ENCODE measurements at places on chromosomes 7 and 10.

GRCh38 chr10:70901276-70901878 is 13.0 kb upstream of the PCBD1 start:
- no peak for DNase-seq

- no peak for DNase-seq
Measured at GRCh38 chr10:21668831-21669230, 134.8 kb downstream of the MLLT10 start.

- no peak for DNase-seq
Measured at GRCh38 chr7:18626717-18627116, 131.2 kb downstream of the HDAC9 start.

DNA sequence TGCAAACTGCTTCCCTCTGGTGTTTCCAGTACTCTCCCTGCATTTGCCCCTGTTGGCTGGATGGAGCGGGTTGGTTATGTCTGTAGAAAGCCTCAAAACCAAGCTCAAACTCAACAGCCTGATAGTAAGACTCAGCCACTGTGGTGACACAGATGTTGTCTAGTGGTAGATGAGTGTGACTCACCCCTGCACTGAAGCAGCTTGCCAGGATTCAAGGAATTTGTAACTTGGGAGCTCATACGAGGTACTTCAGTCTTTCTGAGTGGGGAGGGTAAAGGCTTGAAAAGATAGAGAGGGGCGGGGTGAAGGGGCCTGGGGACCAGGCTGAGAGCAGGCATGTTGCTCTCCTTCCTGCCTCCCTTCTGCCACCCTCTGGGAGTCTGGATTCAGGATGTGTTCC is 22.9 kb upstream of the AQP1 start:
- peak; percentile 58 for DNase-seq

GRCh38 chr7:91180746-91181145 is 83.5 kb upstream of the FZD1 start:
- DNase-seq, result no peak

DNA sequence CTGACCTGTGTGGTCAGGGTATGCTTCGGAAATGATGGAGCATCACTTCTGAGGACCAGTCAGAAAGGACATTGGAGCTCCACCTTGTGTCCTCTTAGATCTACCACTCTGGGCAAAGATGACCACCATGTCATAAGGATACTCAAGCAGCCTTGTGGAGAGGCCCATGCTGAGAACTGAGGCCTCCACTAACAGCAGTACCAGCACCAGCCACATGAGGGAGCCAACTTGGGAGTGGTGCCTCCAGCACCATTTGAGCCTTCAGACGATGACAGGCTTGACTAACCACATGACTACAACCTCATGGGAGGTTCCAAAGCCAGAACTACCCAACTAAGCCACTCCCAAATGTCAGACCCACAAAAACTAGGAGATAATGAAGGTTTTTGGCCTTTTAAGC is 116.0 kb downstream of the NPTX2 start:
- DNase-seq, result no peak

DNA sequence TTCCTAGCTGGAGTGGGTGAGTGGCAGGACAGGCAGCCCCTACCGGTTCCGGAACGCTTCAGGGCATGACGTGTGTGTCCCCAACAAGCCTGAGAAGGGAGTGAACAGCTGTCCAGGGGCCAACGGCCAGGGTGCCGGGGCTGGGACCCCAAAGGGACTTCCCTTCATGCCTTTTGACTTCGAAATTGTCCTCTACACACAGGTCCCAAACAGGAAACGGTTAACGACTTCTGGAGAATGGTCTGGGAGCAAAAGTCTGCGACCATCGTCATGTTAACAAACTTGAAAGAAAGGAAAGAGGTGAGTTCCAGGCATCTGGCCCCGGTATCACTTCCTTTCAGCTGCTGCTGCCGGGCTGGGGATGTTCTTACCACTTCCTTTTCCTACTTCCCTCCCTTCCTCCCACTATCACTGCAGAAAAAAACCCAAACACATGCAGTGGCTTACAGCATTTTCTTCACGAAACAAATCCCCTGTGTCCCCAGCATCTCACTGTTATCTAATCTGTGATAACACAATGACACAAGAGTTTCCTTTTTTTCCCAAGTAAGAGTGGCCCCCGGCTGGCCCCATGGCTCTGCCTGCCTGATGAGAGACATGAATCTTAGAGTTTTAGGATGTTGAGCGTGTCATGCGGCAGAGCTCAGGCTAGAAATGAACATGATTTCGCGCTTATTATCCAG is 63.2 kb downstream of the MKI67 start:
- DNase-seq, result no peak

DNA sequence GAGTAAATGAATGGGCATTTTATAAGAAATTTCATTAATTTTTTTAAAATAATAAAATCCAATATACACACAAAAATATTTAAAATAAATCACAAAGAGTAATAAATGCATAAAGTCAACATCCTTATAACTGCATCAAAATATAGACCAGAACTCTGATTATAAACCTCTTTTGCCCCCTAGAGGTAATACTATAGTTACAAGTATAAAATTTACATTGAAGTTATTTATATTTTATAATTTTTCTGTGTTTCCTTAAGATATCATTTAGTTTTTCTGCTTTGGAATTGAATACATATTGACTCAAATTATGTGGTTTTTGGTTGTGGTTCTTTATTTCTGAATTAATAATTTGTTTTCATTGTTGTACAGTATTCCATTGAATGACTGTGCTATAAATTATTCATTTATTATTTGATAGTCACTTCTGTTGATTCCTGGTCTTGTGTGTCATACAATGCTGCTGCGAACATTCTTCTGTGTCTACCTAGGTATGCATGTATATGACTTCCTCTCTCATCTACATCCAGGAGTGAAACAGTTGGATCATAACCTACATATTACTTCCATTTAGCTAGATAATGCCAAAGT is 673.6 kb downstream of the IPMK start:
- DNase-seq, result no peak

DNA sequence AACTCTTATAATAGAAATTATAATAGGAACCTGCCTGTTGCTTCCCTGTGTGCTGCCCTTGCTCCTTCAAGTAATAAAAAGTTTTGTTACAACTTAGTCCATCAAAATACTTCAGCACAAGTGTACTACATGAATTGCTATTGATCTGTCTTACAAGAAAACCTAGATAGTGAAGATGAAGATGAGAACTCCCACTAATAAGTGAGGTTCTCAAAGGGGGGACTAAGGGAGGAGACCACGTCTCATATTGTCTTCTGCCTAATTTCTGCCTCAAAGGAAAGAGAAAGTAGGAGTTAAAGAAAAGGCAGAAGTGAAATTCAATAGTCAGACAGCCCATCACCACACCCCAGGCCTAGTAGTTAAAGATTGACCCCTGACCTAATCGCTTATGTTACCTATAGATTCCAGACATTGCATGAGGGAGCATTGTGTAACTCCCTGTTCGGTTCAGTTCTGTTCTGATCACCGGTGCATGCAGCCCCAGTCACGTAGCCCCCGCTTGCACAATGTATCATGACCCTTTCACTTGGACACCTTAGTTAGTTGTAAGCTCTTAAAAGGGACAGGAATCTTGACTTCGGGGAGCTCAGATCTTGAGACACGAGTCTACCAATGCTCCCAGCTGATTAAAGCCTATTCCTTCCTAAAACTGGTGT is 18.2 kb upstream of the CHST3 start:
- DNase-seq, result no peak

GRCh38 chr10:99569253-99569939 is 36.7 kb downstream of the NKX2-3 start:
- DNase-seq, result no peak

GRCh38 chr10:1003884-1004670 is 15.8 kb downstream of the GTPBP4 start:
- DNase-seq, result no peak

- no peak for DNase-seq
Measured at GRCh38 chr10:79380125-79380945, 33.1 kb downstream of the PPIF start.

DNA sequence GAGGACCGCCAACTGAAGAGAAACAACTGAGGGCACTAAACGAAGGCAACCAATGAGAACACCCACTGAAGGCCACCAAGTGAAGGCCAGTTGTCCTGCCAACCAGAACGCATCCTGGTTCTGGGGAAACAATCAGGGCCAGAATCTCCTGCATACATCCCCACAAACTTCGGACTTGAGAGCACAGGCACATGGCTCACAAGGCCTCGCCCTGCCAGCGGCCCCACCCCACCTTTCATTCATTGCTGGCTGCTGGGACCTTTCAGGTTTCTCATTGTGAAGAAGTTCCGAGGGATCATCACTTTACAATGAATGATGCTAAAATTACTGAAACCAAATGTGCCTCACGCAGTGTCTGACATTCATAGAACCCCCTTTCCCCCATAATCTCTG is 79.2 kb upstream of the ABI1 start:
- no peak for DNase-seq

DNA sequence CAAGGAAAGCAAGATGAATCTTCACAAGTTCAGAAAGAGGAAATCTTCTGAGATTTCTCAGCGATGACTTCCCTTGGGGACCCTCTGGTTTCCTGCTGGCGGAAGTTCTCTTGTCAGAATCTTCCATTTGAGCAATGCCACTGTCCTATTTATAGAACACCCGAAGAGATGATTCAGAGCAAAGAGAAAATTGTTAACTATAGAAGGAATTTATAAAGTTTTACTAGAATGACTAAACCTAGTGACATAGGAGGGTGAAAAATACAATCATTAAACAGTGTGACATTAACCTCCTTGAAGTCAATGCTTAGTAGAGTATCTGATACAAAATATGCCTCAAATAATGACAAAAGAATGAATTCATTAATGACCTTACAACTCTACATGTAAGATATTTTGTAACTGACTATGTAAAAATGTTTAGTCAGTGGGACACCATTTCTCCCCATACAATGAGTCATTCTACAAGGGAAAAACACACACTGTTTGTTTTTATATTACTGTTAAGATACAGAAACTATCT is 206.5 kb upstream of the CNTNAP2 start:
- DNase-seq, result no peak

- no peak for DNase-seq
Measured at GRCh38 chr7:126487728-126488442, 764.9 kb downstream of the GRM8 start.

DNA sequence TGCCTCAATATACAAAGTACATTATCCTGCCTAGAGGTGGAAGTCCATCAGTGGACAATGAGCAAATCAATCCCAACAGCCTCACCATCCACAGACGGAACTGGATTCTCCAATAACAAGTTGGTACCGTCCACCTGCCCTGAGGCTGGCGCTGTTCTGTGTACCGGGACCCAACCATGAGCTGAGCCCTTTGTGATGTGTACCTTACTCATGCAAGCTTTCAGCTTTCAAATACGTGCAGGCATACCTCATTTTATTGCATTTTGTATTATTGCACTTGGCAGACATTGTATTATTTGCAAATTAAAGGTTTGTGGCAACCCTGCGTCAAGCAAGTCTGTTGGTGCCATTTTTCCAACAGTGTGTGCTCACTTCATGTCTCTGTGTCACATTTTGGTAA is 476.0 kb upstream of the MKI67 start:
- DNase-seq, result no peak

DNA sequence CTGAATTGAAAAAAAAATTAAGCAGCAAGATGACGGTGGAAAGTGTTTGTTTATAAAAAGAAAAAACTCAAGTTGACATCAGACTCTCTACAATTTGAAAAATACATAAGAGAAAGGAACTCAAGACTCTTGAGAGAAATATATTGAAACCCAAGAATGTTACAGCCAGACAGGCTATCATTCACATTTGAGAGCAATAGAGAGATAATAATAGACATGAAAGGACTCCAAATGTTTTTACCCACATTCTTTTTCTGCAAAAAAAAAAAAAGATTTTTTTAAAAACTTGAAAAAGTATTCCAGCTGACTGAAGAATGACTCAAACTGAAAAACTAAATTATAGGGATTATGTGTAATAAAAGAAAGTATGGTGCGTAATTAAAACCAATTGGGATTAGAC is 532.4 kb downstream of the INHBA start:
- DNase-seq, result no peak

DNA sequence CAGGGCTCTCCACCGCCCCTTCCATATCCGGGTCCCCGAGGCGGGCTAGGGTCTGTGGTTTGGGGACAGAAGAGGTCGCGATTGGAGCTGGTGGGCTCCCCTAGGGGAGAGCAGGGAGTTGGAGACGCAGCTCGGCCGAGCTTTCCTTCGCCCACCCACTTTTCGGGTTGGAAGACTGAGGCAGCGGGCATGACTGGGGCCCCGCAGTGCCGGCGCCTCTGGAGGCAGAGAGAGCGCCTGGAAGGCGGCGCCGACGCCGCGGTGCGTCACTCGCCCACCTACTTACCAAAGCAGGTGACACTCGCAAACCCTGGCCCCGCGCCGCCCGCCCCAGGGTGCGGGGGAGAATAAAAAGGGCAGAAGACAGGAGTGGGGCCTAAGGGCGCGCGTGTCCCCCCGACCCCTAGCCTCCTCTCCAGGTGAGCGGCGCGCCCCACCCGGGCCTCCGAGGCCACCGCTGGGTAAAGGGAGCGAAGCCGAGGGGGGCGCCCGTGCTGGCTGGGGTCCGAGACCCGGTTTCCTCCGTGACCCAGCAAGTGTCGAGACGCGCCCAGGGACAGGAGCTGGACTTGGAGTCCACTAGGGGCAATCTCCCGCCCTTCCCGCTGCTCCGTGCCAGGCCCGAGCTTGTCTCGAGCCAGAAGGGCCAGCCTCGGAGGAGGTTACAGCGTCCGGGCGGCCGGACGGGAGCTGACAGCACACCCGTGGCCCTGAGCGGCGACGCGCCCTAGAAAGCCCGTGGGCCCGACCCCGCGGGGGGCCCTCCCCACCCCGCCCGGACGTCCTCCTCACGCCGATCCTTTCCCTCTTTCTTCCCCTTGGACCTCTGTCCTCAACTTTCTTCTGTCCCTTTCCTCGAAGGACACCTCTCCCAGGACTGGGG is 34.4 kb upstream of the GRID1 start:
- no peak for DNase-seq

GRCh38 chr10:47175181-47176123 is 124.5 kb upstream of the GDF10 start:
- DNase-seq, result no peak

DNA sequence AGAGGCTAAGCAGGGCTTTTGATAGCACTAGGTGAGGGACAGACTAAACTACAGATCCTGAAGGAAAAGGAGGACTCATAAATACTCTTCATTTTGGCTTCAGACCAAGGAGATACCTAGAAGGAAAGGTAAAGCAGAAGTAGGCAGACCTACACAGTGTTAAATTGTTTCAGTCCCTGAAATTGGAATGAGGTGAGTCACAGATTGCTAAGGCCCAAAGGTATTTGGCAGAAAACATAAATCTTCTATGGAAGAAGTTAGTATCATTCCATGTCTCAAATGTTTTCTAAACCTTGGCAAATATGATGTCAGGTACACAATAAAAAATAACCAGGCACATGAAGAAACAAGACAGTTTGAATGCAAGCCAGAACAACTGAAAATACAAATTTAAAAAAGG is 30.0 kb downstream of the MTERF1 start:
- peak; percentile 15 for DNase-seq

GRCh38 chr10:110311357-110311949 is 6.7 kb upstream of the SMNDC1 start:
- no peak for DNase-seq
